PC-3 (cell line): ENCODE measurements at places on chromosomes 5 and 9. TPM values are rescaled to one million over a fixed set of nuclear protein-coding genes. Genes with fewer than 3 reads are reported as not detected.

DNA sequence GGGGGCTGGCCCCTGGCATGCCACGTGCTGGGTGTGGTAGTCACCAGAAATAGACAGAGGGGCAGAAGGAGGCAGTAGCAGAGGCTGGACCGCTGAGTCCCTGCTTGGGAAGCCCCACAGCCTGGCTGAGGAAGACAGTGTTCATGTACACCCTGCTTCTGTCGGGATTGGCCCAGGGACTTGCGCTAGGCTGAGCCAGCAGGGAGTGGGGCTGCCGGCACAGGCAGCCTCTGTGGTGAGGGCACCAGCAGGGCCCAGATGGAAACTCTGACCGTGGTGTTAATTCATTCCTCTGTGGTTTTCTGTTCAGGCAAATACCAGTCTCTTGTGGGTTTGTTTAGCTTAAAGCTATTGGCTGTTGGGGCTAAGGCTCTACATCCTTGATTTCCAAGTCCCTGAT, 108.6 kb upstream of the RAD23B start:
- no peak overlapping the region for H3K27ac ChIP-seq
- H3K4me3 ChIP-seq = no peak overlapping the region
- no peak for DNase-seq
- no peaks in the 10 kb centered on the region for H3K36me3 ChIP-seq
- peaks cover 13% of the 10 kb centered on the region; the same call in 1 of the 2 replicates for H3K4me1 ChIP-seq

Gene BARHL1
- not detected in 2 replicates for total RNA-seq

- no peaks in the 10 kb centered on the region for H3K4me1 ChIP-seq
- H3K4me3 ChIP-seq = no peak overlapping the region
- H3K27ac ChIP-seq = no peak overlapping the region
These were observed 7.6 kb downstream of the GFI1B start for GRCh38 chr9:132986114-132986513.

DNA sequence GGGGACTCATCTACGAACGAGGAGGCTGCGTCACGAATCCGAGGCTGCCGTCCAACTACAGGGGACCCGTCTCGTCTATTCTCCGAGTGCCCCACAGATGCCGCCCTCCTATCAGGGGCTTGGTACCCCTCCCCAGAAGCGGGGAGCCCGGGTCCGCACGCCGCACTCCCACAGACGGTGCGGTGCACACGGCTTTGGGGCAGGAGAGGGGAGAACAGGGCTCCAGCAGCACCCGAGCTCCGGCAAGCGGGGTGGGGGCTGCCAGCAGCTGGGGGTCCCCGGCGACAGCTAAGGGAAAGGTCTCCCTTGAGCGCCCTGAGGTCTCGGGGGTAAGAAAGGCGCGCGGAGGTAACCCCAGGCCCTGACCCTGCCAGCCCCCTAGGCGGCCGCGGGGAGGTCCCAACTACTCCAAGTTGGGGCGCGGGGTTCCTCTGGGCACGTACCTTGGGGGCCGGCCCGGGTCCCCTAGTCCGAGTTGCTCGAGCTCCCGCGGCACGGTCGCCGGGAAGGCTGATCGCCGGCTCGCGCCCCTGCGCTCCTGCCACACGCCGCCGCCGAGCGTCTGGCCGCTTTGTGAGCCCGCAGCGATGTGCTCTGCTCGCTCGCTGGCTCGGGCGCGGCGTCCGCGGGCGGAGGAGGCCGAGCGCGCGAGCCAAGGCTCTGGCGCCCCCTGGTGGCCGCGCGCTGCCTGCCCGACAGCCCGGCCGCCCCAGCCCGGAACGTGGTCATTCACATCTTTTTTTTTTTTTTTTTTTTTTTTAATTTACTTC, at the start of gene SPOCK1:
TSS of gene SPOCK1 (minus strand) at position 591 of the 770 bp plus-strand sequence.
- H3K27me3 ChIP-seq = no peaks in the 10 kb centered on the region
- peak; percentile 76 for DNase-seq
- H3K27ac ChIP-seq = no peak within 1 kb of the TSS
- no peaks in the 10 kb centered on the region for H3K4me1 ChIP-seq
- H3K36me3 ChIP-seq = no peaks in the 10 kb centered on the region
- peak within 1 kb of the TSS; percentile 71 for H3K4me3 ChIP-seq

Gene GRXCR2
- not detected in 2 replicates for total RNA-seq

GRCh38 chr9:35604578-35605350, at the start of gene TESK1:
Gene TESK1, plus strand, starts transcription at chr9:35605262. Its CDS starts 358 bp downstream, at chr9:35605620.
- peak within 1 kb of the TSS; percentile 5; the same call in 1 of the 2 replicates for H3K27ac ChIP-seq
- no peaks in the 10 kb centered on the region for H3K27me3 ChIP-seq
- DNase-seq = peak; percentile 70
- no peaks in the 10 kb centered on the region; the same call in 1 of the 2 replicates for H3K36me3 ChIP-seq
- peaks cover 16% of the 10 kb centered on the region for H3K4me1 ChIP-seq

- H3K4me1 ChIP-seq = peaks cover 26% of the 10 kb centered on the region
- no peaks in the 10 kb centered on the region for H3K27me3 ChIP-seq
- no peak for DNase-seq
- H3K36me3 ChIP-seq = no peaks in the 10 kb centered on the region
- peak overlapping the region; percentile 89 for H3K27ac ChIP-seq
These were observed 96.9 kb downstream of the PLPP1 start for GRCh38 chr5:55437859-55438206.

Gene PTGER4
- total RNA-seq = 48.5 and 49.5 TPM in 2 replicates

- H3K4me1 ChIP-seq = no peaks in the 10 kb centered on the region
- no peaks in the 10 kb centered on the region for H3K27me3 ChIP-seq
- peak; percentile 70 for DNase-seq
- no peaks in the 10 kb centered on the region for H3K36me3 ChIP-seq
- no peak overlapping the region for H3K27ac ChIP-seq
These were observed 117.0 kb upstream of the GNA14 start for GRCh38 chr9:77764894-77765780.

GRCh38 chr5:125484272-125484741, 737.9 kb upstream of the ZNF608 start:
- peak overlapping the region; percentile 93 for H3K27ac ChIP-seq
- peak; percentile 76 for DNase-seq
- peak overlapping the region; percentile 58 for H3K4me3 ChIP-seq
- H3K36me3 ChIP-seq = no peaks in the 10 kb centered on the region
- H3K27me3 ChIP-seq = no peaks in the 10 kb centered on the region
- H3K4me1 ChIP-seq = peaks cover 32% of the 10 kb centered on the region
